ENCODE measurements at places on chromosomes 16 and 17.

DNA sequence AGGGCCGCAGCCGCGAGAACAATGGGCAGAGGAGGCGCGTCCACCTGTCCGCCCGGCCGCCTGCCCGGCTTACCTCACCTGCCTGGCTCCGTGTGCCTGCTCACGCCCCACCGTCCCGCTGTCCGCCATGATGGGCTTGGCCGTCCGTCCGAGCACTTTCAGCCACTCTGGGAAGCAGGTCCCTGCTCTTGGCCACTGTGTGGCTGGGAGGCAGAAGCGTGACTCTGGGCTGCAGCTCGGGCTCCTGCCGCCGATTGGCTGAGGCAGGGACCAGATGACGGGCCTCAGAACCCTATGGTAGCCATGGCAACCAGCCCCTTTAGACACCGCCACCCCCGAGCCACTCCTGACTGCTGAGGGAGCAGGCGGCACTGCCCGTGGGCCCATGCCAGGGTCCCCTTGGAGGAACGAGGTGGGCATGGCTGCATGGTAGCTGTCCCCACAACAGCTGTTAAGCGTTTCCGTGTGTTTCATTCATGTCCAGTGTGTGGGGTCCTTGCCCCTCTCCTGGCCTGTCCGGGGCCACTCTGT lies 8.9 kb upstream of the AXIN1 start:
- no peak for DNase-seq

DNA sequence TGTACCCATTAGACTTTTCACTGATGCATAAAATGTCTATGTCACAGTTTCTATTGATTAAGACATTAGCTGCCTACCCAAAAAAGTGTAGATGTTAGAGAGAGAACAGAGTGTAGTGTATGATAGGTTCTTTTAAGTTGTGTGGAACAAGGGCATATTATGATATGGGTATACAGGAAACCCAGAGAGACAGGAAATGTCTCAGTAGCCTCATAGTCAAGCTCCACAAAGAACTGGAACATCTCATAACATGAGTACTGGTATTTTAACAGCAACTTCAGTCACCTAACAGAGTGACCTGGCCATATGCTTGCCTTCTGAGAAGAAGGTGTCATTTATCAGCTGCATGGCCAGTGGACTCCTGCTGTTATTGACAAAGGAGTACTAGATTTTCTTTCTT lies 128.1 kb downstream of the RGS9 start:
- no peak for DNase-seq

DNA sequence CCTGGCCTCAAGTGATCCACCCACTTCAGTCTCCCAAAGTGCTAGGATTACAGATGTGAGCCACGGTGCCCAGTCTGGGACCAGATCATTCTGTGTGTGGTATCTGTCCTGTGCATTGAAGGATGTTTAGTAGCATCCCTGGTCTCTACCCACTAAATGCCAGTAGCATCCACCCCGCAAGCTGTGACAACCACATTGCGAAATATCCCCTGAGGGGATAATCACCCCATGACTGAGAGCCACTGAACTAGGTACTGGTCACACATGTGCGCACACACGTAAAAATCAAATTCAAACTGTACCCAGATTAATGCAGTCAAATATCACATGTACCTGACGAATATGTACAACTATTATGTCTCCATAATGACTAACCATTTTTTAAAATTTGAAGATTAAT lies 35.8 kb downstream of the TEKT5 start:
- no peak for DNase-seq

GRCh38 chr17:66518677-66519076 lies 216.3 kb downstream of the PRKCA start:
- DNase-seq = no peak

- DNase-seq = no peak
Measured at GRCh38 chr16:31365131-31365865, 10.3 kb downstream of the ITGAX start.

DNA sequence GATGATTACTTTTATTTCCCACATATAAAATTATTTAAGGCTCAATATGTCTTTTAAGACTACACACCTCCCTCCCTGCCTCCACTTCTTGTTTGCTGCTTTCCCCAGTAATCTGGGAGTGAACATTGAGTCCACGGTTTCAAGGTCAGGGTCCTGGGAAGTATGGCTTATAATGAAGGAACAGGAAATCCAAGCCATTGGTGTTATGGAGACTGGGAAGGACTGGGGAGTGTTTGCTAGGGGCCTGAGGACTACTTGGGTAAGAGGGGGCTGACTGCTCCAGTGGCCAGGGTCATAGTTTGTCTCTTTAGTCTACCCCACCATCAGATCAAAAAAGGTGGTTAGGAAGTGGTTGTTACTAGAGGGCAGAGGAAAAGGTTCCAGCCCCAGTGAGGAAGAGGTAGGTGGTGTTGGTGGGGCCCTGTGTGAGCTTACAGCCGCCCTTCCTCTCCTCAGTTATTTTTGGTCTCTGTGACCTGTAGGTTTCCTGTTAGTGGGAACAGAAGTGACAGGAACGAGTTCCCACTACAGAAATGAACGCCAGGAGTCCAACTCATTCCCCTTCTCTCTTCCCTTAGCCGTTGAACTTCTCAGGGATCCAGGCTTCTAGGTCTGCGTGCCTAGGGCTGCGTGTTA lies 742 bp upstream of the SLC16A13 start:
- DNase-seq = no peak

DNA sequence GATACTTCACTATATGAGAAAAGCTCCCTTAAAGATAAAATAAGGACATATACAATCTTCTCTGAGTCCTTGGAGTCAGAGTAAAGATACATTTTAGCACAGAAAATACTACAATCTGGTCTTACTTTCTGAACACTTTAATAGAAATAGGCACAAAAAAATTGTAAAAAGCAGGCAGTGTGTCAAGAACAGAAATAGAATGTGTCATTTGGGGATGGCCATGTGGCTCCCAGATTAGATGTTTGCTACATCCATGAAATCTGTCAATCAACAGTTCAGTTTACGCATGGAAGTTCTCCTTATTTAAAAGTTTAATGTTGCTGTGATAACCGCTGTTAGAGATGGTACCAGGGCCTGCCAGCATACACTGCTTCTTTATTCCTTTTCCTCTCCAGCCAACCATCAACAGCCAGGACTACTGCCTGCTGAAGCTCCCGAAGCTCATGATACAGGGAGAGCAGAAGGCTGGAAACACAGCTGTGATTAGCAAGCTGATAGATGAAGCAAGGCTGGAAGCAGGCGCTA lies 278.5 kb downstream of the CEP112 start:
- no peak for DNase-seq

DNA sequence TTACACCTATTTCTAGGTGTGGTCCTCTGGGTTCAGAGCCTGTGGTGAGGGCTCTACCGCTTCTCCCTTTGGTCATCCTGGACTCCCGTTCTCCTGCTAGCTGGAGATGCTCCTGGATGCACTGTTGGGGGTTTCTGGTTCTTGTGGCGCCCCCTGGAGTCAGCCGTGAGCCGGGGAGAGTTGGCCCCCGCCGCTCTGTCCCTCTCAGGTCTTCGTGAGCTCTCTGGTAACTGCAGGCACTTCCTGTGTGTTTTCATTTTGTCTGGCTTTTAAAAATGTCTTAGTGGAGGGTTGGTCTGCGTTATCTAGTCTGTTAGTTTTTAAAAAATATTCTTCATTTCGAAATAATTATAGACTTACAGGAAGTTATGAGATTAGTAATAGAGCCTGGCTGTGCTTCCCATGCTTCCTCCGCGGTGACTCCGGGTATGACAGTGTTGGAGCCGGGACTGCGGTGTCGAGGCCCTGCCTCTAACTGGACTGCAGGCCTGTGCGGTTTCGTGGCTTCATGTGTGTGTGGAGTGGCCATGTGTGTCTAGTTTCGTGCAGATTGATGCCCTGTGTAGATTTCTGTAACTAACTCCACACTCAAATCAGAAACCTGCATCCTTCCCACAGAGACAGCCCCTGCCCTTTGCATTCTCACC lies 78.0 kb upstream of the ZNF750 start:
- no peak for DNase-seq

DNA sequence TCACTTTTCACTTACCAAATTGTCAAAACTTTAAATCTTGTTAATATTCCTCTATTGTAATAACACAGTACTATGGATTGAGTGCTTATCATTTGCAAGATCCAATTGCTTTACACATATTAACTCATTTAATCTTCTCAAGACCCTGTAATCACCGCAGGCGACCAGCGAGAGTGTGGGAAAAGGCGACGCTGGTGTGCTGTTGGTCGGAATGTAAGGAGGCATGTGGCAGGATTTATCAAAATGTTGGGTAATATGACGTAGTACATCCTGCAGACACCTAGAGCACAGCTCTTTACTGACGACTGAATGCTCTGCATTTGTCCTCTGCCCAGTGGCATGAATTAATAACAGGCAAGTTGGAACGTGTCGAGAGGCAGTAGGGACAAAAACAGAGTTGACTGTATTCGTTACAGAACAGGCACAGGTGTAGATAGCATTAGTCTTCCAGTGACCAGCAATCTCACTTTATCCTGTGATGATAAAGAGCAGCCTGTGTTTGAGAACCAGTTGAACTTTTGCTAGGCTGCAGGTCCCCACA lies 80.3 kb downstream of the TNRC6C start:
- no peak for DNase-seq
